Epithelial cell of proximal tubule (primary cell): ENCODE measurements at places on chromosomes 13 and 19.

DNA sequence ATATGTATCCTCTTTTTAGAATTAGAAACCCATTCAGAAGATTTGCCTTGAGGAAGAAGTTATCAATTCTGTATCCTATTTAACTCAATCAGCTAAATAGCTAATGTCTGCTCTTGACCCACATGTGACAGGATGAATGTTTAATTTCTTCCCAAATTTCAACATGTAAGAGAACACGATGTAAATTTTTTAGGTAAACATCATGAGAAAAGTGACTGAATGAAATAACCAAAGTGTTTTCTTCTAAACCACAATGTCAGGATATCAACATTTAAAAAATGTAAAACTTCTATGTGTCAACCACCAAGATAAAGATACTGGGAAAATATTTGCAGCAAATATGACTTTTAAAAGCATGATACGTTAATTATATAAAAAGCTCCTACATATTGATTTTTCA is 302.4 kb downstream of the DCT start:
- DNase-seq: no peak

DNA sequence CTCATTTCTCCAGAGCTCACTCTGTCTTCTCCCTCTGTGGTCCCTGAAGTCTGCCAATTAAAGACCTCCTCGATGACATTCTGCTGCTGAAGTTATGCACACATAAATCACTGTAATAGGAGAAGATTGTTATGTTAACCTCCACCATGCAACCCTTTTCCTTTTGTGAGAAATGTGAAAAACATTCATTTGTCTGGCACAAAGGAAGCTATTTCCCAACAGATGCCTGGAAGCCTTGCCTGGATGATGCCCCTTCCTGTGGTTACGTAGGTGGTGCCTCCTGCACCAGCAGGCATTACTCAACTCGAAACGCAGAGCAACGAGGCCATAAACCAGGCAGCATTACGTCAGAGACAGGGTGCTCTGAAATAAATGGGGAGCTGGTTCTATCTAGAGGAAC is 327.4 kb upstream of the ZNF507 start:
- peak; percentile 56 for DNase-seq

DNA sequence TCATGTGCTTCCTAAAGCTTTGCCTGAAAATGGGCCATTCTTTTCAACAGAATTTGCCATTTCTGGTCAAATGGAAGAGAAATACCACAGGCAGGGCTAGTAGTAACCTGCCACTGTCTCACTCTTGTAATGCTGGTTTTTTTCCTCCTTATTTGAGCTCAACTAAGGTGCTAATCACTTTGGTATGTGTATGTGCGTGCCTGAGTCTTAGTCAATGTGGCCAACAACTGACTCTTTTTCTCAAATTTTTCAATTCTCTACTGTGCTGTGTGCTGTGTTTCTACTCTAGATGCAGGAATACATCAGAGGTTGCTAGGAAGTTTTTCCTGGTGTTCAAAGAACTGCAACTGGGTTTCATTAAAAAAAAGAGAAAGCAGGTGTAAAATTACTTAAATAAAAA is 870.2 kb downstream of the EFNB2 start:
- DNase-seq: peak; percentile 75

DNA sequence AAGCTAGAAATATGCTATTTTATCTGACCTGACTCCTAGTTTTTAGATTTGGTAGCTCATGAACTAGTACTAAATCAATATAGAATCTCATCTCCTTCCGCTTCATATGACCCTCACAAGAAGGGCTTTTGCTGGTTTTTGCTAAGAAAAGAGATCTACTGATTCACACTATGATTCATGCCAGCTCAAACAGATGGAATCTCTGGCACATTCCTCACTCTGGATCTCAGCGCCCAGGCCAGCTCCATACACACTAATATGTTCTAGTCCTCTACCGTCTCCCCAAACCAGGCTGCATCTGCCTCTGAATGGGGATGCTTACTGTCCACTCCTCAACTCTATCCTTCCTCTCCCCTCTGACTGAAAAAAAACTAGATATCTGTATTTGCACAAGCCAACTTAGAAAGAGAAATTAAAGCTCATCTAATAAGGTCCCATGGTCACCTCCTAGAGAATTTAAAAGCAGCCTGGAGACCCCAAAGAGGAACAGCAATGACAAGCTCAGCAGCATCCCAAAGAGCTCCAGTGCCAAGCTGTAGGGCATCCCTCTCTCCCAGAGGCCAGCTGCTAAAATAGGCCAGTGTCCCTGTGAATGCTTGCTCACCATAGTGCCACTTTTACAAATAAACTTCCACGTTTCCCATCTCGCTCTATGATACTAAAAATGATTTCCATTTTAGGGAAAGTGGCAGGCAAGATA is 74.9 kb downstream of the LHFPL6 start:
- DNase-seq: peak; percentile 70

DNA sequence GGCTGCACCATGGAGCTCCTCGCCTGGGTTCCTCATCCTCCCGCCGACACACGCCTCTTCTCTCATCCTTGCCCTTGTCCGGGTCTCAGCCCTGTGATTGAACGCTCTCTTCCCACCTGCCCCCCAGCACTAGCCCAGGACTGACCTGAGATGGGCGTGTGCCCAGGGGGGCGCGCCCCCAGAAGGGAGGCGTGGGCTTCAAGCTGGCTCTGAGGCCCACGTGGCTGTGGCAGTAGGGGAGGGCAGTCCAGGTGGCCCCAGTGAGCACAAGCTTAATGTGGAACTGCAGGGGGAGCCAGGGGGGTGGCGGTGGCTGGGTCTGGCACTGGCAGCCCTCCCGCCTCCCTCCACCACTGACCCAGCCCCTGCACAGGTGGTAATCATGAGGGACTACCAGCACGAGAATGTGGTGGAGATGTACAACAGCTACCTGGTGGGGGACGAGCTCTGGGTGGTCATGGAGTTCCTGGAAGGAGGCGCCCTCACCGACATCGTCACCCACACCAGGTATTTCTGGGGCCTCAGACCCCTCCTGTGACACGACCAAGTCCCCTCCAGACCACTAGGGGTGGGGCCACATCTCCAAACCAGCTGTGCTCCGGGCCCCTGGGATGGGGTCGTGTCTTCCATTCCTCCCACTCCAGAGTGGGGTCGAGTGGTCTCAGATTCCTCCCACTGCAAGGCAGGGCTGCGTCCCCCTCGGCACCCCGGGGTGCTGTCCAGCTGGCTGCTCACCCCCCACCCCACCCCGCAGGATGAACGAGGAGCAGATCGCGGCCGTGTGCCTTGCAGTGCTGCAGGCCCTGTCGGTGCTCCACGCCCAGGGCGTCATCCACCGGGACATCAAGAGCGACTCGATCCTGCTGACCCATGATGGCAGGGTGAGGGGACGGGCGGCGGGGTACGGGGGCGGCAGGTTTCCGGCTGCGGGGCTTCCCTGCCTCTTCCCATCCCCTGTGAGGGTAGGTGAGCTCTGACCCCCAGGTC is 21.9 kb upstream of the NCCRP1 start:
- no peak for DNase-seq

- no peak for DNase-seq
Measured at GRCh38 chr13:98327371-98328270, 150.6 kb upstream of the RNF113B start.

DNA sequence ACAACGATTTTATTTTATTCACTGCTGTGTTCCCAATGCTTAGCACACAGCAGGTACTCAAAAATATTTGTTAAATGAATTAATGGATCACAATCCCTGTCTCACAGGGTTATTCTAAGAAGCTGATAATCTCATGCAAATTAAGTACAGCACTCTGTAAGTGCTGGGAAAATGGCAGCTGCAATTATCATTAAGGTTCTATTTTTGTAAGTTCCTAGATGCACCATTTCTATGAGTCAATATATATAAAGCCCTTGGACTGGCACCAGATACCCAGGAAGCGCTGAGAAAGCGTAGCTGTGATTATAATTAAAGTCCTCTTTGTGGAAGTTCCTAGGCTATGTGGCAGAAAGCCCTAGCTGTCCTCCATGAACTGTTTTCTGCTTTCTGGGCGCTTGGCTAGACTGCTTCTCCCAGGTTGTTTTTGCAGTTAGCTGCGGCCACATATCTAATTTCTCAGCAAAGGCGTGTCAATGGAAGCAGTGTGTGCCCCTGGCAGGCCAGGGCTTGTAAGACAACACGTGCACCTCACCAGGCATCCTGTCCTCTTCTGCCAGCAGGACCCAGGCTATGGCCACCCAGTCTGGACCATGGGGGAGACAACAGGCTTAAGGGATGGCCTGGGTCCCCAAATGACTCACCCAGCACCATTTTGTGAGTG is 5.2 kb upstream of the SRRM5 start:
- DNase-seq: no peak

- peak; percentile 51 for DNase-seq
Measured at GRCh38 chr13:33611121-33611805, 206.7 kb upstream of the RFC3 start.

- no peak for DNase-seq
Measured at GRCh38 chr19:18289471-18290301, 8.3 kb upstream of the JUND start.

DNA sequence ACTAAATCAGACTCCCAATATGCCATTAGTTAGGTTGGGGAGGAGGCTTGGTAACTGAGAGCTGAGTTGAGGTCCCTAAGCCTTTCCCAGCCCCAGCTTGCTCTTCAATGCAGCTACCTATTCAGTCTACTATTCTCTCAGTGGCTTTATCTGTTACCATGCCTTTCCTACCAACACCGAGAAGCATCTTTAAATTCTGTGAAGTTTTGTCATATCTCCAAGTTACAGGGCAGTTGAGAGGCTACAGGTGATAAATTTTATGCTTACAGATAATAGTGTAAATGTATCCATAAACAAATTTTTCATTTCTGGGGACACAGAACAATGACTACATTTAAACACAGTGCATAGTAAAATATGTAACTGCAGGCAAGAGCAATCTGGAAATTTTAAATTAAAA is 110.6 kb downstream of the ELF1 start:
- DNase-seq: no peak

DNA sequence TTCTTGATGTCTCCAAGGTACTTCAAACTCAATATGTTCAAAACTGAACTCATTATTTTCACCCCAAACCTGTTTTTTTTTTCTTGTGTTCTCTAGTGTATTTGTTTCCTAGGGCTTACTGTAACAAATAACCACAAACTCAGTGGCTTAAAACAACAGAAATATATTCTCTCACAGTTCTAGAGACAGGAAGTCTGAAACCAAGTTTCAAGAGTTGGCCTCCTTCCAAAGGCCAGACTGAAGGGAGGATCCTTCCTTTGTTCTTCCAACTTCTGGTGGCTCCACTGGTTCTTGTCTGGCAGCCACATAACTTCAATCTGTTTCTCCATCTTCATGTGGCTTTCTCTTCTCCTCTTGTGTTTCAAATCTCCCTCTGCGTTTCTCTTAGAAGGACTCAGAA is 62.0 kb upstream of the PDCD5 start:
- no peak for DNase-seq
